NCI-H187 (cell line): ENCODE measurements at places on chromosomes 6 and 20.

DNA sequence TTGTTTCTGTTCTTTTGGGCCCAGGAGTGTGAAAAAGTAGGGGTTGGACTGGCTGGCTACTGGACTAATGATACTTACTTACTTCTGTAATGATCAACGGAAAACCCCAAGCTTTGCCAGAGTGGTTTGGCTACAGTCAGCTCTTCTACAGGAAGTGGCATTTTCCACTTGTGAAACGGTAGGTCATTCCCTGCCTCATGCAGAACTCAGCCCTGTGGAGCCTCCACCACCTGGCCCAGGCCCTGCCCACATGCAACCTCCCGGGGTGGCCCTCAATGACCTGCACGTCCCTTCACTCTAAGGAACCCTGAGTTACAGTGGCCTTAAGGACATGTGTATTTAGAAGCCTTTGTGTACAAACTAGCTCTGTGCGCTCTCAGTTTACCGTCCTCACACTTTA lies 140.4 kb downstream of the DTNBP1 start:
- no peak for DNase-seq

DNA sequence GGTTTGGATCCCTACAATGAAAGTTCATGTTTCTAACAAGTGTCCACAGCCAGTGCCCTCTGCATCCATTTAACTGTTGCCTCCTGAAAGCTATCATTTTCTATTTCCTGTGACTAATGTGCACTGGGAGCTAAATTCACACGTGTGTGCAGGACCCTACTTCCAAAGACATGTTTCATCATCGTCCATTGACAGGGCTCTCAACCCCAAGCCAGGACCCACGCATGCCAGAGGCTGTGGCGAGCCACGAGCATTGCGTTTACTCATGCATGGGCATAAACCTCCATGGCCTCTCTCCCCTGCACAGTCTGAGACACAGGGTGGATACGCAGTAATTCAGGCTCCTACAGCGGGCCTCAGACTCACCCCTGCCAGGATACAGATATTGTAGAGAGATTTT lies 153.2 kb downstream of the MAFB start:
- no peak for DNase-seq

DNA sequence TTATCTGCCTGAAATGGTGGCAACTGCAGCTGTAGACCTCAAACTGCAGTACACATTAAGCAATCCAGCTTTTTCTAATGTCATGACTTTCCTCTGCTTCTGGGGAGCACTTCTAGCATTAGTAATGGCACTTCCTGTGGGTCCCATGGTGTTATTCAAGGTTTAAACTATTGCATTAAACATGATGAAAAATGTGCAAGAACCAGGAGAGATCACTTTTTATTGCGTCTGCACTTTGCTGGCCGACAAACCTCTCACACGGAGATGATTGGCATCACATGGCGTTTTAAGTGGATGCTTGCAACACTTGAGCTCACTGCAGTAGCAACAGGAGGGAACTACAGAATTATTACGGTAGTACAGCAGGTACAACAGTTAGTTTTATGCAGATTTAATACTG lies 148.4 kb downstream of the HIVEP2 start:
- peak; percentile 33 for DNase-seq

GRCh38 chr6:87473419-87473903 lies 687 bp downstream of the SLC35A1 start:
- no peak for DNase-seq

DNA sequence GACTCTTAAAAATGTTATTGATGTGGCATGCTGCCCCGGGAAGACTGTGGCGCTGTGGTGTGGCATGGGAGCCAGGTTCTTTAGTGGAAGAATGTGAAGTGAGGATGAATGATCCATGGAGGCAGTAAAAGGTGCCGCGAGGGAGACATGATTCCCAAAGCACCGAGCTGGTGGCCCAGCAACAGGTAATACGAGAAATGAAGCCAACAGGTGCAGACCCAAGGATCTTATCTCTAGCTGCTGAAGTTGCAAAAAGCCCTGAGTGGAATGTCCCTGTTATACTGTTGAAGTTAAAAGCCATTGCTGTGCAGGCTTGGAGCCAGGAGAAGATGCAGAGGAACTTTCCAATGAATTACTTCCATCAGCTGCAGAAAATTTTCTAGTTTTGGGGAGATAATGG lies 53.5 kb downstream of the OR2B6 start:
- no peak for DNase-seq

DNA sequence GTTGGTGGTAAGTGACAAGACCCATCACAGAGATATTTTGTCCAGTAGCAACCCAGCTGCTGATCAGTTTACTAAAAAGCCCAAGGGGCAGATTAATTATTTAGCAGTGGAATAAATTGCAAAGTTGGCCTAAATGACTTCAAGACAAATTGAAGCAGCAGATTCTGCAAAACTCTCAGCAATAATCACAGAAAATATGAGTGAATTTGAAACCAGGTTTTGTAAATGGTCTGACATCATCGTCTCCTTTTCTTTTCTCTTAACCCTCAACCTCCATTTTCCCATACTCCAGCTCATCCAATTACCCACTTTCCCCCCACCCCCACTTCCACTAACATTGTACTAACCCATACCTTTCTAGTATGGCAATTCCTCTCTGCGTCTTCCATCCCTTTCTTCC lies 11.3 kb upstream of the PTPRK start:
- no peak for DNase-seq

GRCh38 chr6:23841116-23841515 lies 284.9 kb upstream of the NRSN1 start:
- no peak for DNase-seq

DNA sequence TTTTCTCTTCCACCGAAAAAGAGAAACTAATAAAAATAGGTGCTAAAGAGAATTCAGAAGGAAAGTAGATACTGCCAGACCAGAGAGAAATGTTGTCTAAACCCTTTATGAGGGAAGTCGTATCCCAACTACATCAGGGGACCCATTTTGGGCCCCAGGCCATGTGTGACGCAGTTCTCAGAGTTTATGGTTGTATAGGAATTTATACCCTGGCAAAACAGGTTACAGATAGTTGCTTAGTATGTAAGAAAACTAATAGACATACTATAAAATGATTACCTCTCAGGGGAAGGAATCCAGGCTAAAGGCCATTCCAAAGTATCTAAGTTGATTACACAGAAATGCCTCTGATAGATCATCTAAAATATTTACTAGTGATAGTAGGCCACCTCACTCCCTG lies 28.6 kb upstream of the SLC52A3 start:
- DNase-seq = no peak

DNA sequence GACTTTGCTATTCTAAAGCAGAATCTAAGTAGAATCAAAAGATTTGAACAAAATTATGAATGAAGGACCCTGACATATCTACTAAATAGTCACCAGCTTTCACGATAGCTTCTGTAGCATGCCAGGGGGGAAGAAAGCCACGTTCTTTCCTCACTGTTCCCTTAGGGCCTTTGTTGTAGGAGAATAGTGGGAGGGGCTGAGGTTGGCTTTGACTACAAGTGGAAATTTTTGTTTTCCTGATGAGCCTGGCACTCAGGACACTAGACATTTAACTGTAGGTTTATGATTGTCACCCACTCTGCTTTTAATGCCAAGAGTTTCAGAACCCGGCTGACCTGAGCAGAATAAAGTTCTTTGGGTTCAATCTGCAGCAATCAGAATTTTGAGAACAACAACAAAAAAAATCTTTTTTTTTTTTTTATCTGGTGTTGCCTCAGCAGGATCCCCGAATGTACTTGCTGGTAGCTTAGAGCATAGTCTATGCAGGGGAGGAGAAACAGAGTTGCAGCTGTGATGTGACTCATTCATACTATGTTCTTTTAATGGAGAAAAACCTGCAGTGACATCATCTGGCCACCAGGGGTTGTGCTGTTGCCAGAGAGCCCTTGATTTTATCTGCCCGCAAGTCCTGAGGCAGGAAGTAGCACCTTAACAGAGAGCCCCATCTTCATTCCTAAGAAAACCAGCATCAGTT lies 38.5 kb downstream of the TPD52L1 start:
- DNase-seq = peak; percentile 18

GRCh38 chr6:83313882-83314281 lies 117.0 kb downstream of the ME1 start:
- DNase-seq = no peak

- DNase-seq = no peak
Observed at GRCh38 chr6:16505711-16506357, 255.4 kb downstream of the ATXN1 start.

DNA sequence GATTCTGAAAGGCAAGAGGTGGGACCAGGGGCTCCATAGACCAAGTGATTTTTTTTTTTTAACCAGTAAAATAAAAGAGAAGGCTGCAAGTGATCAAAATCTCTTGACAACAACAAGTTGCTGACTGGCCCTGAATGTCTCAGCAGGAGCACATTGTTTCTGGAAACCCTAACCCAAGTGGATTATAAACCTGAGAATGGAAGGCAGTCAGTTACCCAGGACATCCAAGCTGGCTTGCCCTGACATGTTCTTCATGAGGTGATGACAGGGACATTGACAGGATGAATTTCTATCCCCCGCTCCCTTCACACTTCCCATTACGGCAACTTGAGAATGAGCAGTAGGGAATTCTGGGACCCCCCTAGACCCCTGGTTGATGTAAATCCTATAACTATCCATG lies 49.6 kb upstream of the RIPOR2 start:
- no peak for DNase-seq

DNA sequence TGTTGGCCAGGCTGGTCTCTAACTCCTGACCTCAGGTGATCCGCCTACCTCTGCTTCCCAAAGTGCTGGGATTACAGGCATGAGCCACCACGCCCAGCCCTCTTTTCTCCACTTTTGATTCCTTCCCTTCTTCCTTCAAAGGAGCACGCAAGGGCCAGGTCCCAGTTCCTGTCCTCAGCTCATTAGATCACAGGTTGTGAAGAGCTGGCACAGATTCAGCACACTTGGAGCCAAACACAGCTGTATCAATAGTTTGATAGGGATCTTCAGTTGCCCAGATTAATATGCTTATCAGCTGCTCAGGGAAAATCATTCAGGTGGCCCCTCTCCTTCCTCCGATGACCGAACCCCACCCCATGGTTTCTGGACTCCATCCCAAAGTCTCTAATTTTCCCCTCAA lies 14.4 kb upstream of the SLC22A23 start:
- DNase-seq = no peak

- no peak for DNase-seq
Observed at GRCh38 chr20:33444797-33445560, 1.4 kb upstream of the SNTA1 start.

GRCh38 chr20:19015351-19016139 lies 196.9 kb upstream of the SLC24A3 start:
- DNase-seq = no peak

DNA sequence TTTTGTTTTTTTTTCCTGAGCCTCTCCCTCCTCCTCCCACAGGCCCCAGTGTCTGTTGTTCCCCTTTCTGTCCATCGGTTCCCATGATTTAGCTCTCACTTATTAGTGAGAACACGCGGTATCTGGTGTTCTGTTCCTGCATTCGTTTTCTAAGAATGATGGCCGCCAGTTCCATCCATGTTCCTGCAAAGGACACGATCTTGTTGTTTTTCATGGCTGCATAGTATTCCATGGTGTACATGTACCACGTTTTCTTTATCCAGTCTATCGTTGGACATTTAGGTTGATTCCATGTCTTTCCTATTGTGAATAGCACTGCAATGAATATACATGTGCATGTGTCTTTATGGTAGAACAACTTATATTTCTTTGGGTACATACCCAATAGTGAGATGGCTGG lies 105.6 kb upstream of the NUP153 start:
- DNase-seq = no peak

DNA sequence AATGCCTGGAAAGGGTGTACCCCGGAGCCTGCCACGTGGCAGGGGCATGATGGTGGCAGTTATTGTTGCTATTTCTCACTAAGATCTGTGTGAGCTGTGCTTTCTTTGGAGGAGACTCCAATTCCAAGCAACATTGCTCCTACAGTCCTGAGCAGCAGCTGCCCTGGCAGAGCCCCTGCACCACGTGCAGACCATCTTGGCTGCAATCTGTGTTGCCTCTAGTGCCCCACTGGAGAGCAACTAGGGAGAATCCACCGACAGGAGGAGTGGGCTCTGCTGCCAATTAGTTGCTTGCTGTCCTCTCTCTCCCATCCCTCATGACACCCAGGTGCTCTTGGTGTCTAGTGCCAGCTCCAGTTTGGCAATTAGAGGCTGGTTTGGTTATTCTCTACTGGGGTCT lies 116.0 kb downstream of the PXDC1 start:
- no peak for DNase-seq

- DNase-seq = no peak
Observed at GRCh38 chr6:122869437-122870024, 80.5 kb downstream of the SMPDL3A start.

- no peak for DNase-seq
Observed at GRCh38 chr20:32970115-32970972, 33.9 kb downstream of the SUN5 start.

DNA sequence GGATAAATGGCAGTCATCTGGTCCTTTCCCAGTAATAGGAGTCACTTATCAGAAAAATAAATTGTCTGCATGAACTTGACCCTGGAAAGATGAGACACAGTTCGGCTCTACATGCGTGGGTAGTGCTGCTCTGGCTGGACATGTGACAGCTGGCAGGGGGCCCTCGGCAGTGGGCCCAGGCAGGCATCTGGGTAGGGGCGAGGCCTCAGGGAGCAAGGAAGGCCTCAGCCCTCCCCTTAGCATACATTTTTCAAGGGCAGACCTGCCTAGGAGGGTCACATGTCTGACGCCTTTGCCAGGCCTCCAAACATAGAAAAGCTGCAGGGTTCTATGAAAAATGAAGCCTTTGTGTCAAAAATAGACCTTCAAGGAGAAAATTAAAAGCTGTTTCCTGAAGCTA lies 12.8 kb upstream of the ILRUN start:
- no peak for DNase-seq

DNA sequence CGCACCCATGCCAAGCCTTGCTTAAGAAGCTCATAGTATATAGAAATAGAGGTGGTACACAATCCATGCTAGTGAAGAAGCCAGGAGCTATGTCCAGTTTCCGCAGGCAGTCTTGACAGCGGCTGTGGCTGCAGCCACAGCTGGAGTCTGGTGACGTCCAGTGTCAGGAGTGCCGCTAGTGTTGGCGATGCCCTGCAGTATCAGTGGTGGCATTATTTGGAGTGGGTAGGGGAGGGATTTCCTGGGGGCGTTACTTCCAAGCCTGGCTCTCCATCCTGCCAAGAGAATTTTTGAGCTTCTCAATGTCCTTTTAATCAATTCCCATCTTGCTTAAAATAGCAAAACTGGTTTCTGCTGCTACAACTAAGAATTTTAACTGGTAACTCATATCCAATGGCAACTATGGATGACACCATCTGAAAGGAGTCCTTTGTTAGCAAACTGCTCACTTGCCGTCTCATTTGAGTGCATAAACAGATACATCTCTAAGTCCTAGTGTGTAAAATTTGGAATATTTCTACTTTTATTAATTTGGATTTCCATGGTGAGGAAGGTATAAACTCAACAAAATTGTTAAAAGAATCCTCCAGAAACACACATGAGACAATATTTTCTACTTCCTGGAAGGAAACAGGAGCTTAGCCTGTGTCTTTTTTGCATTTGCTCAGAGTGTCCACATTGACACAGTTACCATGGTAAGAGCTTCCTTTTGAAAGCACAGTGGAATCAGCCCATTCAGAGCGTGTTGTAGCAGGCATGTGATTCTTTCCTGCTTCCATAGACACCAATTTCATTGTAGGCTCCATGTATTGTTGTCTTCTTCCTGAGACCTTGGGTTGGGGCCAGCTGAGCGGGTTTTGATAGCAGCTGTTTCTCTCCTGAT lies 44.6 kb upstream of the PXDC1 start:
- no peak for DNase-seq

GRCh38 chr6:138194287-138194686 lies 24.0 kb downstream of the PBOV1 start:
- no peak for DNase-seq
